Hippocampal formation (tissue), 2 donors: ENCODE measurements at places on chromosomes 13 and 19.
A peak's percentile ranks its signal among the peaks of the same experiment; 100 is the strongest.

GRCh38 chr13:108878732-108879131, 249.3 kb downstream of the MYO16 start:
- no peak for DNase-seq

DNA sequence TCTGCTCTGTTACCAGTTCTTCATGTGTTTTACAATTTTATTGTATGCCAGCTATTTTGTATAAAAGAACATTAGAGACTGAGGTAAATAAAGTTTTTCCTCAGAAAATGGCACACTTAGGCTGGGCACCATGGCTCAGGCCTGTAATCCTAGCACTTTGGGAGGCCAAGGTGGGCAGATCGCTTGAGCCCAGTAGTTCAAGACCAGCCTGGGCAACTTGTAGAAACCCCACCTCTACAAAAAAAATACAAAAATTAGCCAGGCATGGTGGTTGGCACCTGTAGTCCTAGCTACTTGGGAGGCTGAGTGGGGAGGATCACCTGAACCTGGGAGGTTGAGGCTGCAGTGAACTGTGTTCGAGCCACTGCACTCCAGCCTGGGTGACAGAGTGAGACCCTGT, 32.0 kb downstream of the CCDC8 start:
- DNase-seq, result no peak

GRCh38 chr19:37902668-37903067, 3.7 kb downstream of the WDR87 start:
- peak; percentile 65 for DNase-seq

DNA sequence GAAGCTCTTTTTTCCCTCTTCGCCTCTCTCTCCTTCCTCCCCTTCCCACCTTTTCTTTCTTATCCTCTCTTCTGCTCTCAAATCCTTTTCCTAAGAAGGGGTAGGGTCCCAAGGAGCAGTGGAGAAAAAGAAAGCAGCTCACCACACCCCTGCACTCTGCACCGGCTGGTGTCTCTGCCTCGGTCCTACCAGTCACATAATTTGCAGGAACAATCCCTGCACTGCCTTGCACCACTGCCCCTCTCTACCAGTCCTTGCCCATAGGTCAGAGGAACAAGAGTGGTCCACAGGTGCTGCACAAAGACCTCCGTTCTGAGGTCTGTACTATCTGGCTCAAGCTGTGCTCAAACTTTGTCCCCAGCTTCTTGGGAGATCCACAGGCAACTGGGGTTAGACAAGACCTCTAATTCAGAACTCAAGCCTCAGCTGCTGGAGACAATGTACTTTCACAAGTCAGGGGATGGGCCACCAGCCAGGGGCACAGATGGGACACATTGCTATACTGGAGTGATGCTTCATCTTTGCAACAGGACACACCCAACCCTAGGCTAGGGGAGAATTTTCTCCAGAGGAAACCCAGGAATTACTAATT, 125.4 kb upstream of the ZNF507 start:
- DNase-seq, result no peak

GRCh38 chr13:28531077-28531844, 36.3 kb upstream of the FLT1 start:
- no peak for DNase-seq

DNA sequence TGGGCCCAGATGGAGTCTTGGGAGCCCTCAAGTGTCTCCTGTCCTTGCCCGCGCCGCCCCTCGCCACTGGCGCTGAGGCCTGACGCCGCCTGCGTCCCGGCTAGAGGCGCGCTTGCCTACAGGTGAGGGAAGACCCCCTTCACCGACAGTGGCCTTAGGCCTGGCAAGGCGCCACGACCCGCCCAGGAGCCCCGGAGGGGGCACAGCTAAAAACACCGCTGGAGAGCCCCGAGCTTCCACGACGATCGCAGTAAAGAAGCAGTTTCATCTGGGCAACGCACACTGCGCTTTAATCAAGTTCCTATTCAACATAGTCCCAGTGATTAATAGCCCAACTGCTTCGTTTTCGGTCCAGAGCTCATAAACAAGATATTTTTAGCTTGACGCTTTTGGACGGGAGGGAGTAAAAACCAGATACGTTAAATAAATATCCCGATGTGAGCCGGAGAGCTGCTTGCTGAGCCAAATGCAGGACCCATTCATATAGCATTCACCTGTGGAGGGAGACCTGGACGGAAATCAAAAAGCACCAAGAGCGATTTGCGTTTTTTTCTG, 1.5 kb upstream of the CEBPA start:
- DNase-seq, result no peak

DNA sequence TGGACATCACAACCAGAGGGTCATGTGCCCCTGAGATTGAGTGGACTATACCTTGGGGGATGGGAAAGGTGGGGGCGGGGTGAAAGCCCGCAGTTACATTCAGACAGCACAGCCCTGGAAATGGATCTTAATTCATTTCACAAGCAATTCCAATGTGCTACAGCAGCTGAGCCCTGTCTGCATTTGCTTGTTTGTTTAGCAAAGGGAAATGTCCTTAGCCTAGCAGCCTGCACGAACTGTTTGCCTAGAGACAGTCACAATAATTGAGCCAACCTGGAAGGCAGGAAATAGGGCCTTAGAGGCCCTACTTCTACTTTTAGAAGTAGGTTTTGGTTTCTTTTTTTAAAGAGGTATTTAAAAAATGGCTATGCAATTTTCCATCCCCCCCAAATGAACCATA, 177.3 kb upstream of the KL start:
- no peak for DNase-seq

- no peak for DNase-seq
Measured at GRCh38 chr19:40687525-40688016, 2.9 kb downstream of the NUMBL start.

- no peak for DNase-seq
Measured at GRCh38 chr19:14848822-14849221, at the start of gene OR7A10. OR7A10 (minus strand) TSS chr19:14848922; CDS start chr19:14841877, 7,045 bp downstream.

DNA sequence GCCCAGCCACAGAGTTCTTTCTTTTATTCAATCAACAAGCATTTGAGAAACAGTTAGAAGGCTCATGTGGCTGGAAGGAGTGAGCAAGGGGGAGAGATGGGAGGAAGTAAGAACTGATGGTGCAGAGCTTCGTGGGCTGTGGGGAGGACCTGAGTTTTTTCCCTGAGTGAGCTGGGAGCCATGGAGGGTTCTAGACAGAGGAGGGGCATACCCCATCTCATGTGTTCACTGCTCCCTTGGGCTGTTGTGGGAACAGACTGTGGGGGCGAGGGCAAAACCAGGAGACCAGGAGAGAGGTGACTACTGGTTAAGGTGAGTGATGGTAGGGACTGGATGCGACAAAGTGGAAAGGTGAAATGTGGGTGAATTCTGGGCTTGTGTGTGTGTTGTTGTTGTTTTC, 2.4 kb upstream of the PKN1 start:
- DNase-seq, result no peak

- no peak for DNase-seq
Measured at GRCh38 chr13:65825039-65825438, 1405.1 kb downstream of the PCDH9 start.

DNA sequence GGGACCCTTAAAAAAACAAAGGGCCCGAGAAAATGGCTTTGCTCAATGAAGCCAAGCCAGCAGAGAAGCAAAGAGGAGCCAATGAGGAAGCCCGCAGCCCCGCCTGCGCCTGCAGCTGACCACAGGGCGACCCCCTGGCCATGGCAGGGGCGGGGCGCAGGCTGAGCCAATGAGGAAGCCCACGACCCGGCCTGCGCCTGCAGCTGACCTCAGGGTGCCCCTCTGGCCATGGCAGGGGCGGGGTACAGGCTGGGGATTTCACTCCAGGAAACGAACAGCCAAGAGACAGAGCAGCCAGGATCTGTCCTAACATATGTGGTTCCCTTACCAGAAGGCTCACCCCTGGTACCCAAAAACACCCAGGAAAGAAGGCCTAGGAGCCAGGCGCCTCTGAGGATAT, 101.4 kb downstream of the STK24 start:
- DNase-seq, result no peak

DNA sequence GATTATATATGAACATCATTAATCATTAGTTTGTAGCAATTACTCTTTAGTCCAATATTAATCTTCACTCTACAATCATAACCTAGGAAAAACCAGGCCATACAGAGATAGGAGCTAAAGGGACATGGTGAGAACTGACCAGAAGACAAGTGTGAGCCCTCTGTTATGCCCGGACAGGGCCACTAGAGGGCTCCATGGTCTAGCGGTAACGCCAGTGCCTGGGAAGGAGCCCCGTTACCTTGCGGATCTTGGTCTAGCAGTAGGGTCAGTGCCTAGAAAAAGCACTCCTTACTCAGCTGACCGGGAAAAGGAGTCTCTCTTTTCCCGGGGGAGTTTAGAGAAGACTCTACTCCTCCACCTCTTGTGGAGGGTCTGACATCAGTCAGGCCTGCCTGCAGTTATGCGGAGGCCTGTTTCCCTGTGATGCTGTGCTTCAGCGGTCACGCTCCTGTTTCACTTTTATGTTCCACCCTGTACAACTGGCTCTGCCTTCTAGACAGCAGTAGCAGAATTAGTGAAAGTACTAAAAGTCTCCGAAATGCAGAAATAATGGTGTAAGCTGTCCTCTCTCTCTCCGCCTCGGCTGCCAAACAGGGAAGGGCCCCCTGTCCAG, 13.8 kb downstream of the OR7D4 start:
- peak; percentile 51 for DNase-seq

DNA sequence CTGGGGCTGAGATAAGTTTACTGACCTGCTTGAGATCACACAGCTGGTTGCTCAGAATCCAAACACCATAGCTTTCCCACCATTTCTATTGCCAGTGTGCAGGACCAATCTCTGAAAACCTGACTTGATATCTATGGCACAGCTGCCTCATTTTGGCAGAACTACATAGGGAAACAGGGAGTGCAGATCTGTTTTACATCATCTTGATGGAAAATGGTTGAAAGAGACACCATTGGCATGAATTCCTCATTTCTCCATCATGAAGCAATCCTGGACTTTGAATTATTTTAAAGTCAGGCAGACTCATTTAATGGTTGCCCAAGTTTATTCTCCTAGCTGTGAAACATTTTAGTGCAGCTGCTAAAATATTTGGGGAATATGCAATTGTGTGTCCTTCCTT, 1628.2 kb upstream of the SLC10A2 start:
- DNase-seq, result no peak

DNA sequence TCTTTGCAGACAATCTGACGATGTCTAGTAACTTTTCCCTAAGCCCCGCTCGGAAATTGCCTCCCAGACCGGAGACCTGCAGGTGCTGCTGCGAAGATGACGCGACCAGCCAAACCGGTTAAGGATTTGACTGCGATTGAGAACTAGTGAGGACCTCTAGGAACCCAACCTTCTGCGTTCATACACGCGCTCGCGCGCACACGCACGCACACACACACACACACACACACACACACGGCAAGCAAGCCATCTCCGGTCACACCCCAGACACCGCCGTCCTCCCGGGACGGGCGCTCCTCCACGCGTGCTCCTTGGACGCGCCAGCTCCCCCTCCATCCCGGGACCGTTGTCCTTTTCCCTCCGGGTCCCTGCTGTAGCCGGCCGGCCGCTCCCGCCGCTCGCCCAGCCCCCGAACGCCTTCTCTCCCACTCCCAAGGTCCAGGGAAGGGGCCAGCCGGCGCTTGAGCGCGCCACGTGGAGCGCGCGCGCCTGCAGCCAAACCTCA, 1.2 kb downstream of the TBC1D4 start:
- DNase-seq, result no peak

DNA sequence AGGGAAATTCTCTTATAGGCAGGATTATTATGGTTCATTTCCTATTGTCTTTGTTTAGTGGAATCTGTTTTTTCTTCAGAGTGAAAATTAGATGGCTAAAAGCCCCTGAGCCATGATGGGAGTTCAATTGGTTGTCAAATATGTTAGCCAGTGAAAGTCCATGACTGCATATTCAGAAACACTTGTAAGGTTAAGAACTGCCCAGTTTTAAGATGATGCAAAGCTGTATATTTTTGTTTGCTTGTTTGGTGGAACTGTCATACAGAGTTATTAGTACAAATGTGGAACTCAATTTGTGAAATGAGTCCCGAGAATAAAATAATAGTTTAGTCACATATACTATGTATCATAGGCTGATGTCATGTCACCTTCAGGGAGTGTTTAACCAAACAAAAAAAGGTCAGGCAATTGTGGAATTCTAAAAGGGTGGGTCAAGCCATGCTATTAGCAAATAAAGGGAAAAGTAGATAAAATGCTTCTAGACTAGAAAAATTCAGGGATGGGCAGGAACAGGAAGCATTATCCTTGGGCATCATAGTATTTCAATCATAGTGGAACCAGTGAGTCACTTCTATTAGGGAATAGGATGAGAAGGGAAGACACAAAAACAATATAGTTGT, 248.3 kb upstream of the SLITRK1 start:
- DNase-seq, result no peak

GRCh38 chr13:43448605-43449336, 338.0 kb downstream of the ENOX1 start:
- DNase-seq, result peak; percentile 32

DNA sequence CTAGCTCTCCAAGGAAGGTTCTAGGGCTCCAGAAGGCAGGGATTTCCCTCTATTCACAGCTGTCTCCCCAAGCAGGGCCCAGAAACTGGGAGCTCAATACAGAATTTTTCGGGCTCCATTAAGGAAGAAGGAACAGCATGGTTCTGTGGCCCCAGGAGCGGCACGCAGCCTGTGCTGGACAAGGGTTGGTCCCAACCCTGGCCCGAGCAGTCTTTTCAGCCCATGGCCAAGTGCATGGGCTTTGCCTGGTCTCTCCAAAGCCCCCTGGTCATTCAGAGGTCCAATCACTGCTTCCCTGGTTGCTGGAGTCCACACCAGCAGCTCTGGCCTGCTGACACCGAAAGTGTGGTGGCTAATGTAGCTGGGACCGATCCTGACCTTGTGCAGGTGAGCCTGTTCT, 6.6 kb upstream of the PRKD2 start:
- DNase-seq, result no peak

- DNase-seq, result no peak
Measured at GRCh38 chr13:102774214-102774568, 605 bp upstream of the TEX30 start.

- no peak for DNase-seq
Measured at GRCh38 chr13:112104881-112105234, 37.9 kb downstream of the SOX1 start.

GRCh38 chr19:52748336-52748950, 13.6 kb upstream of the ZNF611 start:
- DNase-seq, result no peak

DNA sequence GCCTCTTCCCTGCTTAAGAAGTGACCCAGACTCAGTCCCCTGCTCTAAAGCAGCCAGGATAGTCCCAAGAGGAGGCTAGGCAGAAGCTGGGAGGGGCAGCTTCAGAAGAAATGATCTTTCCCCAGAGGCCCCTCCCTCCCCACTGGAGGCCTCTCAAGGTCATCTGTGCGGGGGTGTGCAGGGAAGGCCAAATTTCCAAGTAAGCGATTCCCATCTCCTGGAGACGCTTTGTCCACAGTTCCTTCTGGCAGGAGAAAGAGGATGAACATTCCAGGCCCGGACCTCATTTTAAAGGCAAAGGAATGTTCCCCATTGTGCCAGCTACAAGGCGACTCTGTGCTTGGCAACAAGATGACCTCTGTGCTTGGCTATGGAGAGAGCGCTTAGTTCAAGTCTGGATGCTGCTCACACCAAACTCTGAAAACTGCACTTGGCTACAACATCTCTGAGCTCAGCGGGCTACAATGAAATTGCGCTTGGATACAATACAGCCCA, 23.5 kb downstream of the COL5A3 start:
- peak; percentile 72 for DNase-seq
